NCI-H524 treated with DMSO at 0.1 percent for 48 hours (cell line): ENCODE measurements at places on chromosomes 7 and 10.

- no peak for DNase-seq
Measured at GRCh38 chr10:92207061-92207460, 83.8 kb downstream of the CPEB3 start.

DNA sequence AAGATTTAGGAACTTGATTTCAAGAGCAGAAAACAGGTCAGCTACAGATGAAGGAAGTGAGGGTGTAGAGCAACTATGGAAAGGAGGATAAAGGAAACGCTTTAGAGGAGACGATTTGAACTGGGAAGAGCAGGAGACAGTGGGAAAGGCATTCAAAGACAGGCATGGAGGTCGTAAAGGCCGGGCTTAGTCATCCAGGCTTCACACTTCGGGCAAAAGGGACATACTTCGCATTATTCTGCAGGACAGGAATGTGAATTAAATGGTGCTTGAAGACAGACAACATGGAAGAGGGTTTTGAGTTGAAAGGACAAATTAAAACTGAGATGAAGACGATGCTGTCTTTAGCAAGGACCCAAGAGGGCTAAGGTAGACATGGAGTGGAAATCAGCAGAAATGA is 8.1 kb downstream of the FAM171A1 start:
- no peak for DNase-seq

DNA sequence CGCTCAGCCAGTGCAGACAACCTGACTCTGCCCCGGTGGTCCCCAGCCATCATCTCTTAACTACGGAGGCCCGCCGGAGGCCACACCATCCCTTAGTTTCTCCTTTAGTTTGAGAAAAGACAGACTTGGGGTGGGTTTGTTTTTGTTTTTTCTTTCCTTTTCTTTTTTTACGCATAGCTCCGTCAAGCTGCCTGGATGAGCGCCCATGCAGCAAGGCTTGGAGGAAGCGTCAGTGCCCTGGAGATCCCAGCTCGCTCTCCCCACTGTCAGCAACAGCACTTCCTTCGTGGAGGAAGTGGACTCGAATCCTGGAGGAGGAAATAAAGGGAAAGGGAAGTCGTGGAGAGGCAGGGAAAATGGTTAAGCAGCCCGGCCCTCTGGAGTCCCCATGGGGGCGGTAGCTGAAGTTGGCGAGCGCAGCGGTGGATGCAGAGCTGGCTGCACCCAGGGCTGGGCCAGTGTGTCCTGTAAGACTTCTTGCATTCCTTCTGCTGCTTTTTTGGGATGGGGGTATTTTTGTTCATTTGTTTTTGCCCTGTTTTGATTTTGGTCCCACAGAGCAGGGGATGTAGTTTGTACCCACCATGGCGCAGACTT is 35.9 kb upstream of the GJD4 start:
- DNase-seq, result no peak

DNA sequence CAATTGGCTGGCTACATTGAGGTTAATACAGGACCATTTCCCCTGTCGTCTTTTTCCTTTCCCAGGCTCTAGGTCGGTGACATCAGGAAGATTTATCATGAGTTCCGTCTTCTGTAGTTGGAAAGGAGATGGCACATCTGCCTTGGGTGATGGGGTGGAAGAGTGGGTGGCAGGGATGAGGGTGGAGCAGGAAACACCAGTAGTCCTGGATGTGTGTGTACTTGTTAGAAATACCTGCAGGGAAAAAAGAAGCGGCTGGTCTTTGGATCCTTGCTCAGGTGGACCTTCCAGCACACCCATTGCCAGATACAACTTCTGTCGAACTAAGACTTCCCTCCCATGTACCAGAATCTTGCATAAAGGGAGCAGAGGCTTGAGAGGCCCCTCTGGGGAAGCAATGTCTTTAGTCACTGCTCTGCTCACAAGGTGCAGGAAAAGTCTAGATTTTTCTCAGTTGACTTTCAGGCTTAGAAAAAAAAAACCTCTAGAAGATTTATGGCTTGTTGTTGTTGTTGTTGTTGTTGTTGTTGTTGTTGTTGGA is 516.8 kb upstream of the GALNT17 start:
- DNase-seq, result no peak

- no peak for DNase-seq
Measured at GRCh38 chr7:114652041-114652440, 237.4 kb downstream of the FOXP2 start.
